ENCODE measurements at places on chromosomes 6 and 20. TPM values are rescaled to one million over a fixed set of nuclear protein-coding genes. Genes with fewer than 3 reads are reported as not detected.

DNA sequence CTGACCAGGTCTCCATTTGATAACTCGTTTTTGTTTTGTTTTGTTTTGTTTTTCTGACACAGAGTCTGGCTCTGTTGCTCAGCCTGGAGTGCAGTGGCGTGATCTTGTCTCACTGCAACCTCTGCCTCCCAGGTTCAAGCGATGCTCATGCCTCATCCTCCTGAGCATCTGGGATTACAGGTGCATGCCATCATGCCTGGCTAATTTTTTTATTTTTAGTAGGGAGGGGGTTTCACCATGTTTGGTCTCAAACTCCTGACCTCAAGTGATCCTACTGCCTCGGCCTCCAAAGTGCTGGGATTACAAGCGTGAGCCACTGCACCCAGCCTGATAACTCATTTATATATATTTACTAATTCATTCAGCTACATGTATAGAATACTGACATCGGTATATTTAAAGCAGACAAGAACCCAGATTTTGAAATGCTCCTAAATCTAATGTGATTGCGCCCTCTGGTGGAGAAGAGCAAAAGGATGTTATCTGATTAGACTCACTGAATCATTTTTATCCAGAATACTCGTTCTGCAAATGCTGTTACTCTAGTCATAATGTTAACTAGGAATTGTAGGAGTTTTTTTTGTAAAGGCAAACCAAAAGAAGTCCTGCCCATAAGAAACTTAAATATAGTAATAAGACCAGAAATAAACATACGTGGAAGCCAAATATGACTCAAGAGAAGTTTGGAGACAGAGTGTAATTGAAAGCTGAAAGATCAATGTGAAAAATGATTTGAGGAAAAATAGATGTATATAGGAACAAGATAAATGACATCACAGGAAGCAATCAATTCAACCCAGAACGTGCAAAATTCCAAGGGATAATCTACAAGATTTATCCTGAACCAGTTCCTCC, 5.3 kb upstream of the COL12A1 start:
- peak; percentile 59 for DNase-seq

- DNase-seq, result no peak
These were observed 78.6 kb upstream of the AKAP12 start for GRCh38 chr6:151160929-151161757.

- no peak for DNase-seq
These were observed 66.0 kb downstream of the ZBTB2 start for GRCh38 chr6:151325075-151326050.

DNA sequence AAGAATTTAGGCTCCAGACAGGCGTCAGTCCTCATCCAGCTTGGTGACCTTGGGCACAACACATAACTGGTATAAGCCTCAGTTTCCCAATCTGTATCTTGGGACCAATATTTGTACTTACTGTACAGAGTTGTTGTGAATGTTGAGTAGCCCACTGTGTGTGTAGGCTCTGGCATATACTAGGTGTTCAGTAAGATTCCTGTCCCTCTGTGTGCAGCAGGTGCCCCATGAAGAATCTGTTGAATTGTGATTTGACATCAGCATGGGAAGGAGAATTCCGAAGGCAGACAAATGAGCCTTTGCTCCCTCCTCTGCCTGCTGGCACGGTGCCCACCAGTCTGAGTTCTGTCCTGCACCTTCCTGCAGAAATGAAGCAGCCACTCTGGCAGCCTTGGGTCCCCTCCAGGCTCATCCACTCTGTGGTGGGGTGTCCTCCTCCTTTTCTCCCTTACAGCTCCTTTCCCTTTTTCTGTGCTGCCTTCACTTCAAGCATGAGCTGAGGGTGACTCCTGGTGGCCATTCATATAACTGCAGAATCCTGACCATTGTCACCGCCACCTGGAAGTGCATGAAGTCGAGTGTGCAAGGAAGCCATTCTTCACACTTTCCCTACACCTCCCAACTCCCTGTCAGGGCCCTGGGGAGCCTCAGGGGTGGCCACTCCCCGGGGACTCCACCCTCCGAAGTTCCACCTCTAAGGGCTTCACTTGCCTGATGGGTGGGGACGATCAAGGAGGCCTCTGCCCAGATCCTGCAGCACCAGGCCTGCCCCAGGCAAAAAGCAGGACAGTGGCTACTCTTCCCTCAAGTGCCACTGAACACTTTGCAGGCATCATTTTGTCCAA, 48.2 kb downstream of the MRPL14 start:
- DNase-seq, result peak; percentile 68

GRCh38 chr20:41734506-41734945, 116.3 kb upstream of the CHD6 start:
- DNase-seq, result peak; percentile 27

DNA sequence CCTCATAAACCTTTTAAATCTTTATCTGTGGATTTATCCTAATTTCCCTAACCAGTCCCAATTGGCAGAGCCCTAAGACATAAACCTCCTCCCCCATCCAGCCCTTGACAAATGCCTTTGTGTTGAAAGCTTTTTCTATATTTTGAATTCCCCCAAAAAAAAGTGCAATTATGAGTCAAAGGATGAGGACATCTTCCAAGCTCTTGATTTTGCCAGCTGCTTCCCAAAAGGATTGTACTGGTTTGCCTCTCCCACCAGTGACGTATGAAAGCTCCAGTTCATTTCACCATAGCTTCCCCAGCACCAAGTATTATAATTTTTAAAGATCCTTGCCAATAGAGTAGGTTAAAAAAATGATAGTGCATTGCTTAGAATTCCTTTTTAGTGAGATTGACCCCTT, 38.9 kb downstream of the SIRPA start:
- no peak for DNase-seq

- no peak for DNase-seq
These were observed 86.9 kb downstream of the C6orf118 start for GRCh38 chr6:165222315-165223025.

Gene NKX2-2
- polyA plus RNA-seq, result not detected

GRCh38 chr6:145531032-145531431, 204.3 kb downstream of the EPM2A start:
- DNase-seq, result no peak

Gene ARG1
- not detected for polyA plus RNA-seq

GRCh38 chr6:30397697-30398096, 52.7 kb downstream of the RPP21 start:
- no peak for DNase-seq

Gene AVP
- polyA plus RNA-seq, result not detected

DNA sequence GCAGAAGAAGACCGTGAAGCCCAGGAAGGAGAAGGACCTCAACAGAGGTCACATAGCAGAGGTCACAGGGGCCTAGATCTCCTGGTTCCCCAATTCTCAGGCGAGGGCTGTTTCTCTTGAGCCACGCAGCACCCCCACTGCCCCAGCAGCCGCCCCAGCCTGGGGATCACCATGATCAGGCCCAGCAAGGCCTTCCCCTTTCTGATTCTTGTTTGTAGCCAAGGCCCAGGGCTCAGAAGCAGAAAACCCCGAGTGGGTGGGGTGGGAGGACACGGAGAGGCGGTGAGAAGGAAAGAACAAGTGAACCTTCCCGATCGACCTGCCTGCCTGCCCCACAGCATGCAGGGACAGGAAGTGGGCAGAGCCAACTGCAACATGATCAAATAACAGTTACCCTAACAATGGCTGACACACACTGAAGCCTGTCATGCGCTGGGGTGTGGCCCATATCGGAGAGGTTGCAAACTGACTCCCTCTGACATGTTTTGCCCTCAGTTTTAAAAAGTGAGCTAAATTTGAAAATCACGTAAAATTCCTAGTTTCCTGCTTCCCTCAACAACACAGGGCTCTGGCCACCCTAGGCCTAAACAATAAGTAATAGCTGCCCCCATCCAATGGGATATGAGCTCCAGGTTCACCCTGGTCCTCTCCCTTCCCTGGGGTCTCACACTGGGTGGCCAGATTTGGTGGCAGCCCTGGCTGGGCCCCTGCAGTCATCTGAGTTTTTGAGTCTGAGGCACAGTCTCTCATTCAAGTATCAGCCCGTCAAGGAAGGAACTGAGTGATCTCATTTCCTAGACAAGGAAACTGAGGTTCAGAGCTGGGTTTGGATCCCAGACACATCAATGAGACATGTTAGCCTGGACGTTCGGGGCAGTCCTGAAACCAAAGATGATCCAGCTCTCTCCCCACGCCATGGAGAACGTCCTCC, 6.5 kb downstream of the PEDS1 start:
- DNase-seq, result peak; percentile 78

DNA sequence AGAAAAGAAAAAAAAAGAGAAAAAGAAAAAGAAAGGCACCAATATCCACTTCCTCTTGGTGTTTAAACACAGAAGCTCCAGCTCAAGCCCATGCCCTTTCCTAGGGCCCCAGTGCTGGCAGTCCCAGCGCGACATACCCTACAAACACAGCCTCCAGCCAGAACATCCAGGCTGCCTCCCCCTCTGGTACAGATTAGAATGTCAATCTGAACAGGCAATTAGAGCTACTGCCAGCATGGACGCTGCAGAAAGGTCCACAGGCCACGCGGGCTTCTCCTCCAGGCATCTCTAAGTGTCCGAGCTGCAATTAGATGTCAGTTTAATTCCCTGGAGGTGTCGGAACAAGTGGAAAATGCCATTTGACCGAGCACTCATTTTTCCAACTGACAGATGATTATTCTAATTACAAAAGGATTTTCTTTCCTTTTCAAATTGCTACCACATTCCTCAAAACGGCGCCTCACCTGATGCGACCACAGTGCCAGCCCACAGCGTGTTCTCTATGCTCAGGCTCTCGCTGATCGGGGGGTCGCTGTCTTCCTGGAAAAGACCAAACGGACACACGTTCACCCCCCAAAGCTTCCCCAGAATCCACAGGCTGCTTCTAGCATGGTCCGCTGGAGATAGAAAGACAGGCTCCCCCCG, 79.5 kb downstream of the ATP9A start:
- DNase-seq, result no peak

Gene LY6G6C
- polyA plus RNA-seq, result not detected

GRCh38 chr6:100948381-100949133, 67.4 kb upstream of the ASCC3 start:
- no peak for DNase-seq

Gene CNBD2
- 6.7 TPM for polyA plus RNA-seq

GRCh38 chr6:166814390-166814789, 142.0 kb downstream of the RNASET2 start:
- DNase-seq, result no peak

DNA sequence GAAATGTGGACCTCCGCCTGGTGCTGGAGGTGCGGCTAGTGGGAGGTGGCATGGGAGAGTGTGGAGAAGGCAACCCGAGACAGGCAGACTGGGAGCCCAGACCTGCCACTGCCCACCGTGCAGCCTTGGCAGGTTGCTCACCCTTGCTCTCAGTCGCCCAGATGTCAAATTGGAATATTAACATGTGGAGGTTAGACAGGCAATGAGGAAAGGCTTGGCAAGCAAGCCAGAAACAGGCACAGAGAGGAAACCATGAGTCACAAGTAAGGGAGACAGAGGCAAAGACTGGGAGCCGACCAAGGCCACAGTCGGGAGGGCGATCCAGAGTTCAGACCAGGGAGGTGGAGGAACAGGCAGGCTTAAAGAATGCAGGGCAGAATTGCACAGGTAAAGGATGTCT, 178.2 kb downstream of the FOXC1 start:
- DNase-seq, result no peak

DNA sequence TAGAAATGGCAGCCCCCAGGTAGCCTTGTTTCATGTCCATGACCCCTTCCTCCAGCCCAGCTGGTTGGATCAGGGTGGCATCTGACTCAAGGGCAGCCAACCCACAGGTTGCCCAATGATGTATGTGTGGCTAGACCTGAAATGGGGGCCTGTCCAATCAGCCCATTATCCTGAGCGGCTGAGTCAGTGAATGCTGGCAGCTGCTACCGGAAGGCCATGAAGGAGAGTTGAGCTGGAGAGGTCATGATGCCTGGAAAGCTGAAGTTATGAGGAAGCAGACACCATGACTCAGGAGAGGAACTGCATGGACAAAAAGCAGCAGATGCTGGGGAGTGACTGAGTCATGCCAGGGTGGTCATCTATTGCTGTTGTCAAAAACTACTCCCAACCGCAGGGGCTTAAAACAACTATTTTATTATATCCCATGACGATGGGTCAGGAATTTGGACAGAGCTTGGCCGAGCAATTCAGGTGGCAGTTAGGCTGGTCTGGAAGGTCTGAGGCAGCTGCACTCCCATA, 67.3 kb downstream of the MDGA1 start:
- no peak for DNase-seq

Gene TBX18
- not detected for polyA plus RNA-seq

Gene FAM83C
- not detected for polyA plus RNA-seq

GRCh38 chr6:122048570-122048969, 350.9 kb upstream of the HSF2 start:
- no peak for DNase-seq

Gene SIRPG
- 136 TPM for polyA plus RNA-seq

- no peak for DNase-seq
These were observed 43.1 kb downstream of the ERMARD start for GRCh38 chr6:169794317-169795055.

Gene TGM2
- 0.09 TPM for polyA plus RNA-seq

GRCh38 chr6:158609455-158610155, 34.9 kb downstream of the DYNLT1 start:
- DNase-seq, result no peak

DNA sequence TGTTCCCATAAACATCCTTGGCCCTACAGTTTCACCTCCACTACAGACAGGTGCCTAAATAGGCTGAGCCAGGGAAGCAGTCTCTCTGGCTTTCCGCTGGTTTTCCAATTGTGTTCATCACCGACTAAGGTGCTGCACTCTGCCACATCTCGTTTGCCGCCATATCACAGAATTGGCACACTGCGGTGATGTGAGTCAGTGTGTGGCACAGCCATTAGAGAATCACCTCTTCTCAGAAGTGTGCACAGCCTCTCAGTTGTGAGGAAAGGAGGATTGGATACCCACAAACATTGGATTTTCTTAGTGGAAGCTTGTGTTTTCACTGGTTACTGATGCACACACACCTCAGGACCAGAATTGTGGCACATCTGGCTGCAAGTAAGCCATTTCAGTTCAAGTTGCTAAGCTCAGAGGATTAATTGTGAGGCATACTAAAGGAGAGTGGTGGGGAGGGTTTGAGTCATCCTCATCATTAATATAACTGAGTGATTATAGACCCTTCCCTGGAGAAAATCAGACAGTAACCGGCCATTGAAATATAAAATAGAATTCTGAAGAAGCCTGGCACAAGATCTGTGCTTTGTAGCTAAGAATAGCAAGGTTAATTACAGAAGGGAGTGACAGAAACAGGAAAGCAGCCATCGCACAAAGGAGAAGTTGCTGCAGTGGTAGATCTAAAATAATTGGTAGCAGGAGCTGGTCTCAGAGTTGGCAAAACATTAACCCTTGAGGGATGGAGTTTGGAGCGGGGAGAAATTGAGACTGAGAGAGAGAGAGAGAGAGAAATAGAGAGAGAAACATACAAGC, 506.9 kb downstream of the LMBRD1 start:
- DNase-seq, result no peak

- DNase-seq, result no peak
These were observed 45.1 kb downstream of the FNDC1 start for GRCh38 chr6:159214281-159214680.

- no peak for DNase-seq
These were observed 573.6 kb upstream of the EPHA7 start for GRCh38 chr6:93992976-93993375.

Gene TMEM200A
- polyA plus RNA-seq, result 4.8 TPM

- DNase-seq, result peak; percentile 82
These were observed 35.7 kb upstream of the HLA-E start for GRCh38 chr6:30453508-30454116.

Gene PRSS16
- 3.3 TPM for polyA plus RNA-seq

GRCh38 chr20:5171790-5172164, 45.0 kb downstream of the CDS2 start:
- DNase-seq, result no peak

Gene OR2H2
- polyA plus RNA-seq, result not detected

GRCh38 chr6:5599127-5599526, 337.8 kb downstream of the FARS2 start:
- no peak for DNase-seq
